ENCODE measurements at places on chromosomes 13 and 19.

DNA sequence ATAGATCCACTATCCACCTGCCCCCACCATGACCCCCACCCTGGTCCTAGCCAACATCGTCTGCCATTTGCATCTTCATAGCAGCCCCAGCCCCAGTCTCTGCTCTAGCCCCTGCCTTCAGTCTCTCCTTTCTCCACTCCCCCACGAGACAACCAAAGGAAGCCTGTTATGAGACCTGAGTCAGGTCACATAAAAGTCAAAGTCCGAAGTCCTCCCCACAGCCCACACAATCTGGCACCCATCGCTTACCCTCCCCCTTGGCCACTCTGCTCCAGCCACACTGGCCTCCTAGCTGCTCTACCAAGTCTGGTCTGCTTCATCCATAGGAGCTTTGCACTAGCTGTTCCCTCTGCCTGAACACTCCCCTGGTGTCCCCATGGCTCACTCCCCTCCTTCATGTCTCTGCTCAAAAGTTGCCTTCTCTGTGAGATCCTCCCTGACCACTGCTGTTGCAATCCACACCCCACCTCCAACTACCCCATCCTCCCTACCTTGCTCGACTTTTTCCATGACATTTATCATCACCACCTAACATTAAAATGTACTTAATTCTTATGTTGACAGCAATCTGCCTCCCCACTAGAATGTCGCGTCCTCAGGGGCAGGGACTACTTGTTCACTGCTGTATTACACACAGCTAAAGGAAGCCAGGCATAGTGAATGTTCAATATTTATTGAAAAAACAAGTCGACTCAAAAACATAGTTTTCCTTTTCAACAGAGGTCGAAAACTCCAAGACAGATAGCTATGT is 1.2 kb upstream of the PLEKHG2 start:
- DNase-seq: no peak

DNA sequence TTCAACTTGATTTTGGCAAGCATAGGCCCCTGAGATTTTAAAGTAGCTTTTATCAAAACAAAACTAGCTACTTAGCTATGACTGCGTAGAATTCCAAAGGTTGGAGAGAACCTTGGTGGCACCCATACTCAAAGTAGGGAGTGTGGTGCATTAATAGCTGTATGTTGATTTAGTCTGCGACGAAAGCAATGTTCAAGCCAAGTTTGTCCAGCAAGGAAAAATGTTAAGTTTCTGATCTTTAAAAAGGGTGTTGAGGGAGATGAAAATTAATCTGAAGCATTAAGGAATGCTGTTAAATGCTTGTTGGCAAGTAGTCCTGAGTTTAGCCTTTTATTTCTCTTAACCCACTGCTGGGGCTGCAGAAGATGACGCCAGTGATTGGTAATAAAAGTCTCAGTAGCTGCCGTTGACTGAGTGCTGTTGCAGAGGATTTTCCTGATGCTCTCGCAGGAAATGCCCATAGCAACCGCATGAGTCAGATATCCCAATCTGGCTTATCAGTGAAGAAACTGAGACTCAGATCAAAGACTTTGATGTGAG is 75.9 kb upstream of the RNF113B start:
- no peak for DNase-seq

DNA sequence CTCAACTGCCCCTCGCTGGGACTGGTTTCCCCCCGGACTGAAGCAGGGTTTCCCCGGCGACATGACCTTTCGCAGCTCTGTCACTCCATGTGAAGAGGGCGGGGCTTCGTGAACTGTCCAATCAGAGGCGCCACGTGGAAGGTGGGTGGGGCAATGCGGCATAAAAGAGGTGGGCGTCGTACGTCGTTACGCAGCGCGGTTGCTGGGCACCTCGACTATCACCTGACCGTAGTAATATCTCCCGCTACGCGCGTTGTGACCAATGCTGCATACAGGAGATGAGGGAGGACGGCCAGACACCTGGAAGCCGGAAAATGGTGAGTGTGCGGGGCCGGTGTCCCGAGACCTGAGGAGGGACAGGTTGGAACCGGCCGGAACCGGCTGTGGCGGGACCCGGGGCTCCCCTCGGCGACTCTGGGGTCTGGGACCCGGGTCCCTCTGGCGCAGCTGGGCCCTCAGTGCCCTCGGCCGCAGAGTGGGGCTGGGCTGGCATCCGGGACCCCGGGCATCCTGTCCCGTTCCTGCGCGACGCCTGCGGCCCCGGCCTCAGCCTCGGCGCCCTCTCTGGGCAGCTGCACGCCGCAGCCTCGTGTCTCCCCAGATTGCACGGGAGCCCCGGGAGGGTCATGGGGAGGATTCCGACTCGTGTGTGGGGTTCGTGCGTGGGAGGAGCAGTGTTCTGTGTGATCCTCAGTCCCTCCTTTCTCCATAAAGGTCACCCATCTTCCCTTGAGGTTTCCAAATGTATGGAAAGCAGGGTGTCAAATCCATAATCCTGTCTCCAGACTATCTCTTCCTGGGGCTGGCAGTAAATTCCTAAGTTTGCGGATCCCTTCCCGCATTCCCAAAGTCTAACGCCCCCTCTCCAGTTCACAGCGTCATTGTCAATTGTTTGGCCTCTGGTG is 32.2 kb downstream of the ZNF136 start:
- DNase-seq: peak; percentile 89

GRCh38 chr13:24694907-24695306 is 14.7 kb downstream of the ATP12A start:
- DNase-seq: no peak
